NCI-H1417 (cell line): ENCODE measurements at places on chromosomes 2 and 18.

DNA sequence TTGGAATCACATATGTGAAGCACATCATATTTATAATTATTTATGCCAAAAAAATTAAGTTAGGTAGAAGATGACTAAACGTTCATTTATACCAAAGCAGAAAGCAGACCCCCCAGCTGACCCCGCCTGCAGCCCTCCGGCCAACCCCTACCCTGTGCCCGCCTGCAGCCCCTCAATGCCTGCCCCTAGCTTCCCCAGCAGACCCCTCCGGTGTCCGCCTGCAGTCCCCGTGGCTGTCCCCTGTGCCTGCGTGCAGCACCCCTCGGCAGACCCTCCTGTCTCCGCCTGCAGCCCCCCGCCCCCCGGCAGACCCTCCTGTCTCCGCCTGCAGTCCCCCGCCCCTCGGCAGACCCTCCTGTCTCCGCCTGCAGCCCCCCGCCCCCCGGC is 136.2 kb downstream of the NFATC1 start:
- DNase-seq: no peak

GRCh38 chr2:47803363-47803762 is 20.4 kb downstream of the MSH6 start:
- no peak for DNase-seq

DNA sequence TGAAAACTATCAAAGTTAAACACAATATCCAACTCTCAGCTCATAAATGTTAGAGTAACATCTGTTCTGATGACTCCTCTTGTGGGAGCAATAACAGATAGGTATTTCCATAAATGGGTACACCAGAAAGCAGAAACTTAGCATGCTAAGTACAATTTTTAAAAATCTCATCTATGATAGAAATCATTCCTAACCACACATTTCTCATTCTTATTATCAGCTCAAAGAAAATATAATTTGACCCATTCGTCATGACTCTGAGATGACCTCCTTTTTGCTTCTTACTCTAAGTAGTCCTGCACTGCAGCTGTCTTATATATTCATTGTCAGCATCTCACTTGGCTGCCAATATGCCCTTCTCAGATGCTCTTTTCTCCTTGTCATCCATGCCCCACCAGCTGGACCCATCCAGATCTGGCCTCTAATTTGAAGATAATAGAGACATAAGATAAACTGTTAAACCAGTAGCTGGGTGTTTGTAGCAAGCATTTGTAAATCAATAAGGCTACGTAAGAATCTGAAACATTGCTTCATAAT is 298.3 kb downstream of the KCNS3 start:
- DNase-seq: no peak

DNA sequence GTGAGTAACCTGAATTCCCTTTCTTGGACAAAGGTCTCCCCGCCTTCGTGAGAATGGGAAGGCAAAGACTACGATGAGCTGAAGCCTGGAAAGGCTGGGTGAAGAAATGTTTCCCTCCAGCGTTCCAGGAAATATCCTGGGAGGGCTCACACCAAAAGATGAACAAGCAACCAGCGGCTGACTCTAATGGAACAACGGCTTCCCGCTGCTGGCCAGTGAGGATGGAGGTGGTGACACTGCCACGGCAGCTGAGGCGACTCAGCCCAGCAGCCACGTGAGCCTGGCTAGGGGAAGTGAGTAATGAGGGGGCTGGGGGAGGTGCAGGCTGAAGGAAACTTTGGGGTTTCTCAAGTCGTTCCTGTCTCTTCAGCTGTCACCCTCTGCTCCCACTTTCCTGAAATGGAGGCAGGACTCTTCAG is 105.0 kb upstream of the SMAD7 start:
- no peak for DNase-seq

GRCh38 chr2:188274274-188274673 is 17.4 kb upstream of the GULP1 start:
- no peak for DNase-seq

DNA sequence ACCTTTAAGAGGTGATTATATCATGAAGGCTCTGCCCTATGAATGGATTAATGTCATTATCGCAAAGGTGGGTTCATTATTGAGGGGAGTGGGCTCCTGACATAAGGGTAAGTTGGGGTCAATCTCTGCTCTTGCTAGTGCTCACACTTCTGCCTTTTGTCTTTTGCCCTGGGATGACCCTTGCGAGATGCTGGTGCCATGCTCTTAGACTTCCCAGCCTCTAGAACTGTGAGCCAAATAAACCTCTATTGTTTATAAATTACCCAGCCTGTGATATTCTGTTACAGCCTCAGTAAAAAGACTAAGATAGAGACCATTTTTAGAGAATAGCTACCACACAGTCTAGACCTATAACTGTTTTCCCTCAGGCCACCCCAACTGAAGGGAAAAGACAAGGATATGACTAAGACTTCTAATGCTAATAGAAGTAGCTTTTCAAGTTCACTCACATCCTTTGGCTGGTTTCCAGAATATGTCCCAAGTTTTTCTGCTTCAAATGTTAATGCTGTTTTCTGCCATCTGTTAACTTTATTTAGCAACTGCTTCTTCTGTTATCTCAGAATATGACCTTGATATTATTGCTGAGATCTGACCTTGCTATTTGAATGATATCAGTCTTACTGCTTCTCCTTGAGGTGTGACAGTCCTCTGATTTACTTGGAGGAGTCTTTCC is 65.1 kb upstream of the STAM2 start:
- no peak for DNase-seq

GRCh38 chr18:34122724-34123334 is 101.9 kb downstream of the NOL4 start:
- peak; percentile 88 for DNase-seq

- DNase-seq: no peak
Observed at GRCh38 chr2:53701221-53701620, 66.4 kb upstream of the CHAC2 start.

- no peak for DNase-seq
Observed at GRCh38 chr18:74438091-74438490, 19.0 kb downstream of the DIPK1C start.

GRCh38 chr2:240922982-240923537 is 16.9 kb downstream of the CROCC2 start:
- DNase-seq: no peak

DNA sequence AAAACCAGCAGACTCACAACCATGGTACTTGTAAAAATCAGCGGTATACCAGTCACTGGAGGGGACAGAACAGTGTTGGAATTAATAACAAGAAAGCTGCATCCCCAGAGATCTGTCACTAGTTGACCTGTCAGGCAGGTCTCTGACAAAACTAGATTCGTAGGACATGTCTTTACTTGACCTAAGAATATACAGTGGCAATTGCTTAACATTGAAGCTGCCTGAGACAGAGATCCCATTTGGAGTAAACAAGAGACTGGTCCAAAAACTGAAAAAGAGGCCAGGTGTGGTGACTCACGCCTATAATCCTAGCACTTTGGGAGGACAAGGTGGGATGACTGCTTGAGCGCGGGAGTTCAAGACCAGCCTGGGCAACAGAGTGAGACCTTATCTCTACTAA is 7.2 kb upstream of the SS18 start:
- no peak for DNase-seq

DNA sequence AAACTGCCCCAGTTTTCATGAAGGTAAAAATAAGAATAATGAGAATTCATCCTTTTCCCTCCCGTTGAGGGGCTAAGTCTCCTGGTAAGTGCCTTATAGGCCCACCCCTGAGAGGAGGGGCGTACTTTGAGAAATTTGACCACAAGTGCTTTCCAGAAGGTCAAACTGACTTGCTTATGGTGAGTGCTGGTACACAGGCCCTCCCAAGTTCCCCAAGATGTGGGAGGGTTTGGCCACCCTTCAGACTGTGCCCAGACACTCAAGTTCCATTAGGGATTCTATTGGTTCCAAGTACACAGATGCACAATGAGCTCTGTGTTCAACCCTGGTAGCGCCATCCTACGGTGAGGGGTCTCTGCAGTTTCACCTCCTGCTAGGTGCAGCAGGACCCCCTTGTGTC is 205.1 kb downstream of the CTIF start:
- DNase-seq: no peak

DNA sequence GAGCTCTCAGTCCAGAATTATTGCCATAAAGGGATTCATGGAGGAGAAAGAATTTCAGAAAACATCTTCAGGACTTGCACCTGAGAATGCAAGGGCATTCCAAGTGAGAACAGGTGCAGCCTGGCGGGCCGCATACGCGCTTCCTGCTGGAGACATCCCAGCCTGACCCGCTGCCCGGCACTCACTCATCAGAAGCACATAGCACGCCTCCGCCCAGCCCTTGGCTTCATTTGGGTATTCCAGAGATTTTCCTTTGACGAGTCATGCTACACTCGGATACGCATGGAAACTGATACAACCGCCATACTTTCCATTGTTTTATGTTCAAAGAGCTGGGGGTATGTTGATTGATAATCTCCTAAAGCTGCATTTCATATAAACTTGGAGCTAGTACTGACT is 228.0 kb upstream of the ID2 start:
- DNase-seq: no peak

GRCh38 chr18:32742579-32742978 is 30.2 kb downstream of the KLHL14 start:
- DNase-seq: no peak

GRCh38 chr2:182090486-182090885 is 104.8 kb downstream of the PPP1R1C start:
- no peak for DNase-seq

DNA sequence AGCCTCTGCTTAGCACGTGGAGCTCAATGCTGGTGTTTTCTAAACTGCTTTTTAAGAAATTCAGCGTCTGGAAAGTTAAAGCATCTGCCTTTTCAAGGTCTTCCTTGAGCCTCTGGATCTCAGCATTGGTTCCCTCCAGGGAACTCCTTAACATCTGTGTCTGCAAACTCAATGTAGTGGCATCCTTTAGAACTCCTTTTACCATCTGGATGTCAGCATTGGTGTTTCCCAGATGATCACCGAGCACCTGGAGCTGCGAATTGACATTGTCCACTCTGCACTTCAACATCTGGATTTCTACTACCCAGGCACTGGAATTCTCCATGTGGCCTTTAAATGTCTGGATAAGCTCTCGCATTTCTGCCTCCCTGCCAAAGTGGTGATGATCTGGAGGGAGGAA is 3.7 kb downstream of the CLEC4F start:
- DNase-seq: no peak

DNA sequence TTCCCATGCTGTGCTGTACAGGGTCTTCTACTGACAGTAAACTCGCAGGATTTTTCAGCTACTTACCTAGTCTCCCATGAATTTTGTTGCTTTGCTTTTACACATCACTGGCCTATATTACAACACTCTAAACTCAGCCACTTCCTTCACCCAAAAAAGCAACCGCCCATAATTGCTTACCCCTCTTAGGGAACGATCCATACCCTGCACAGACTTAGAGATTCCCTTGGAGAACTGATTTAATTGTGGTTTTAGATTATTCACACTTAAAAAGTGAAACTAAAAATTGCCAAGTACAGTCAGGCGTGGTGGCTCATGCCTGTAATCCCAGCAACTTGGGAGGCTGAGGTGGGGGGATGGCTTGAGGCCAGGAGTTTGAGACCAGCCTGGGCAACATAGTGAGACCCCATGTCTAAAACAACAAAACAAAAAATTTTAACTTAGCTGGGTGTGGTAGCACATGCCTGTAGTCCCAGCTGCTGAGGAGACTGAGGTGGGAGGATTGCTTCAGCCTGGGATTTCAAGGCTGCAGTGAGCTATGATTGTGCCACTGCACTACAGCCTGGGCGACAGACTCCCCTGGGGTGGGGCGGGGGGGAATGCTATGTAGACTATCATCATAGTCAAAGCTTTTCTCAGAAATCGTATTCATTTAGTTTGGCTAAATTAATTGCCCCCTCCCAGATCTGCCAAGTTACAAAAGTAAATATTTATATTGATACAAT is 19.3 kb downstream of the MRPL30 start:
- no peak for DNase-seq

DNA sequence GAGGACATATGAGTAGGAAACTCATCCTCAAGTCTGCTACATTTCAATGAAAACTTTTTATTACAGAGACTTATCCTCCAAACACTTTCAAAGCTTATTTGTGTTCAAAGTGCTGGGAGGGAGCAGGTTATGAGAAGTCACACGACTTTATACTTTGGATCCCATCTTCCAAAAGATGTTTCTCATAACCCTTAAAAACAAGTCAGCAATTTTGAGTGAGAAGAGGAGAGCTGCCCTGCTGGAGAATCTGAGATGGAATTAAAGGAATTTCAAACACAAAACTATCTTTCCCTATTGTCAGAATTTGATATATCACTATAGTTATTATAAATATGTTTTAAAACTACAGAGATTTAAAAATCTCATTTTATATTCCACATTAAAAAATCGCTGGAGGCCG is 45.8 kb downstream of the ROCK2 start:
- no peak for DNase-seq

GRCh38 chr18:78352910-78353309 is 626.7 kb upstream of the SALL3 start:
- no peak for DNase-seq

GRCh38 chr2:173997269-173997668 is 32.1 kb upstream of the SP3 start:
- no peak for DNase-seq

- DNase-seq: peak; percentile 86
Observed at GRCh38 chr2:226802573-226802972, 3.0 kb upstream of the IRS1 start.

DNA sequence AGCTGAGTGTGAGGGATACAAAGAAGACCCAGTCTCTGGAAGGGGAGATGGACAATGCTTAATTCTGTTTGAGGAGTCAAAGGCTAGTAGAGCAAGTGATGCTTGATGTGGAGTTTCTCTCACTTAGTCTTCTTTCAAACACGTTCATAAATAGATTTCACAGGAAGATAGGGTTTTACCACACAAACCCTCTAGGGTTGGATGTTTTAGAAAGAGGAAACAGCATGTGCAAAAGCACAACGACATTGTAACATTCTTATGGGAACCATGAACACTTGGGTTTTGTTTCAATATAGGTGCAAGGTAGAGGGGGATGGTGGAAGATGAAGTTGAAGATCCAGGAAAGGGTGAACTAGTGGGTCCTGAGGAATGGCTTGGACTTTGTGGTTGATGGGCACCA is 10.8 kb upstream of the EFEMP1 start:
- no peak for DNase-seq

- DNase-seq: no peak
Observed at GRCh38 chr2:217788669-217789002, 214.2 kb downstream of the TNS1 start.

DNA sequence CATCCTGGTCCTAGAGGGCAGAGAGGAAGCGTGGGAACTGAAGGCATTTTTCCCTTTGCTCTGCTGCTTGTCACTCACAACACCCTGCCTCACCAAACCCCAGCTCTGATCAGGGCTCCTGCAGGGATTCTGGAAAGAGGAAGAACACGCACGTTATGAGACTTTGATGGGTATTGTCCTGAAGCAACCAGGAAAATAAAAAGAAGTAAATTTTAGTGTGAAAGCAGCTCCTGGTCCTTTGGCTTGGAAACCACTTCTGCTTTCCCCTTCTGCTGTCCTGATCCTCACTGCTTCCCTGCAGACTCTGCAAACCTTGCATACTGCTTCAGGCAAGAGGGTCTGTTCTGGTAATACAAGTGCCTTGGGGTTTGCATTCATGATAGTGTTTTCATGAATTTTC is 164.1 kb downstream of the SLC8A1 start:
- no peak for DNase-seq

- DNase-seq: no peak
Observed at GRCh38 chr2:191436368-191437055, 191.3 kb downstream of the MYO1B start.
